ENCODE measurements at places on chromosomes 16 and 17. TPM values are rescaled to one million over a fixed set of nuclear protein-coding genes. Genes with fewer than 3 reads are reported as not detected.

GRCh38 chr17:69802045-69802740 lies 272.8 kb upstream of the KCNJ16 start:
- no peak for DNase-seq
- H3K4me1 ChIP-seq, result no peaks in the 10 kb centered on the region
- H3K4me3 ChIP-seq, result no peak overlapping the region
- H3K27ac ChIP-seq, result no peak overlapping the region

- no peaks in the 10 kb centered on the region for H3K27me3 ChIP-seq
- no peaks in the 10 kb centered on the region for H3K36me3 ChIP-seq
- H3K27ac ChIP-seq, result no peak overlapping the region
Observed at GRCh38 chr17:395179-395578, 42.6 kb upstream of the RPH3AL start.

DNA sequence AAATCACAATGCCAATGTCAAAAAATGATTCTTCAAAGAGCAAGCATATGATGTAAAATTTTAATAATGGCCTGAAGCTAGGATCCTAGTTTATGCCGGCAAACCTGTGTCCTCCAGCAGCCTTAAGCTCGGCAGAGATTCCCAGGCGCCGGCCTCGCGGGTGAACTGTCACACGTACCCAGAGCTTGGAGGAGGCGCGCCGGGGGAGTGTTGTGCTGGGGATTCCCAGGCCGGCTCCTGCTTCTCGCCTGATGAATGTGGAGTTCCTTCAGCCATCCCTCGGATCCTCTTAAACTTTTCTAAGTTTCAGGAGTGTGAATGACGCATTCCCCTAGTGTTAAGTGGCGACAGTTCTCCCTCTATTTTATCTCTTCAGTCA lies 19.1 kb upstream of the NTN1 start:
- peaks cover 38% of the 10 kb centered on the region for H3K27me3 ChIP-seq
- no peaks in the 10 kb centered on the region for H3K36me3 ChIP-seq
- no peak overlapping the region for H3K27ac ChIP-seq
- H3K4me1 ChIP-seq, result no peaks in the 10 kb centered on the region

GRCh38 chr17:64128787-64129514 lies 993 bp downstream of the ERN1 start:
- DNase-seq, result peak; percentile 63
- H3K4me1 ChIP-seq, result no peaks in the 10 kb centered on the region
- peak overlapping the region; percentile 96 for H3K27ac ChIP-seq
- no peaks in the 10 kb centered on the region for H3K27me3 ChIP-seq
- peak overlapping the region; percentile 87 for H3K4me3 ChIP-seq

GRCh38 chr17:50108556-50108955 lies 13.4 kb downstream of the PDK2 start:
- no peaks in the 10 kb centered on the region for H3K36me3 ChIP-seq
- H3K4me3 ChIP-seq, result no peak overlapping the region
- H3K27me3 ChIP-seq, result no peaks in the 10 kb centered on the region
- H3K4me1 ChIP-seq, result peaks cover 10% of the 10 kb centered on the region
- no peak for DNase-seq

- no peak for DNase-seq
- H3K27ac ChIP-seq, result no peak overlapping the region
- H3K36me3 ChIP-seq, result no peaks in the 10 kb centered on the region
- no peak overlapping the region for H3K4me3 ChIP-seq
Observed at GRCh38 chr16:20364051-20364450, 11.5 kb upstream of the UMOD start.

DNA sequence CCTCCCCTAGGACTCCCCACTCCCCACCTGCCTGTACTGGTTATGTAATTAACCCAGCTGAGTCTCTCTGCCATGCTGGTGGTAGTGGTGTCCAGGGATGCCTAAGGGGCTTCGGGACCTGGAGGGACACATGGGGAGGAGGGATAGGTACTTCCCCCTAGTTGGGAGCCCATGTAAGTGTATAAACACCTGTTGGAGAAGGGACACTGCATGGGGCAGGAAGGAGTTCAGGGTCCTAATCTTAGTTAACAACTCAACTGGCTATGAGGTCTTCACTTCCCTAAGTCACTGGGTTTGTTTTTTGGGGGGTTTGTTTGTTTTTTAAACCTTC lies 1.3 kb downstream of the RASL10B start:
- H3K4me1 ChIP-seq, result peaks cover 3% of the 10 kb centered on the region
- DNase-seq, result no peak
- no peaks in the 10 kb centered on the region for H3K36me3 ChIP-seq
- no peak overlapping the region for H3K4me3 ChIP-seq
- H3K27me3 ChIP-seq, result no peaks in the 10 kb centered on the region
- no peak overlapping the region for H3K27ac ChIP-seq

LGALS9 gene
- 30.1 TPM for total RNA-seq

CX3CL1 gene
- 58.0 TPM for total RNA-seq
